Stimulated activated CD4-positive, alpha-beta T cell treated with anti-CD3 and anti-CD28 coated beads, Interleukin-15, amount 100 ng/mL, for 24 hours (primary cell): ENCODE measurements at places on chromosomes 1 and 21.
A peak's percentile ranks its signal among the peaks of the same experiment; 100 is the strongest.

GRCh38 chr1:192445839-192446489 is 129.2 kb downstream of the RGS21 start:
- peak; percentile 66 for DNase-seq

- DNase-seq, result peak; percentile 27
Observed at GRCh38 chr1:117534995-117535467, 70.8 kb upstream of the TENT5C start.

DNA sequence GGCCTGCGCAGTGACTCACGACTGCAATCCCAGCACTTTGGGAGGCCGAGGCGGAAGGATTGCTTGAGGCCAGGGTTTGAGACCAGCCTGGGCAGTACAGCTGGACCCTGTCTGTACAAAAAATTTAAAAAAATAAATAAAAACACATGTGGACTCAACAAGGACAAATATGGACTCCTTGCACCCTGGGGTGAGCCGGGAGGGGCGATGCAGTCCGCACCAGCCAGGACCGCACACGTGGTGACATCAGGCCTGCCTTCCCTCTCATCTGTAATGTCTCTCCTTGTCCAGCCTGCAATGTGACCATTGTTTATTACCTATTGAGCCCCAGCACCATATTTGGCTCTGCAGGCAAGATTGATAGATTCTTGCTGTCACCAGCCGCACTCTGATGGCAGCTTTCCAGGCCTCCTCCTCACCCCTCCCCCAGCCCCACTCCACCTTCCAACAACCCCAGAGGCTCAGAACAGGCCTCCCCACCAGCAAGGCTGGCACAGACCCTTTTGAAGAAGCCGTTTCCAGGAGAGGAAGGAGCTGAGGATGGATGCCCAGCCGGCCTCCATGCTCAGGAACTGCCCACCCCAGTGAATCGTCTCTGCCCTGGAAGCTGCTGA is 55.2 kb downstream of the IRF2BP2 start:
- no peak for DNase-seq

DNA sequence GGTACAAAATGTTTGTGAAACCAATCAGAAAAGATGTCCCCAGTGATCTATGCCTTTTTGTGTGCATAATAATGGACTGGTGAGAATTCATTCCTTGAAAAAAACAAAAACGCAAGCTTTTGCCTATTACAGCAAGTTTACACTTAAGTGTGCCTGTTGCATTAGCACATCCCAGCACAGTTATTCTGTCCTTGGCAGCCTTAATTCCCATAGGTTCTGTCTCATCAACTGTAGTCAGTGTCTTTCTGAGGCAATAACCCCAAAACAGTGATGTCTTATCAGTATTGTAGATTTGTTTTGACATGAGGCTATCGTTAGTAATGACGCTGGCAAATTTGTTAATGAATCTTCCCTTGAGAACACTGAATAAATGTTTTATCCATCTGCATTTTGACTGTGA is 109.9 kb upstream of the KCTD3 start:
- no peak for DNase-seq

DNA sequence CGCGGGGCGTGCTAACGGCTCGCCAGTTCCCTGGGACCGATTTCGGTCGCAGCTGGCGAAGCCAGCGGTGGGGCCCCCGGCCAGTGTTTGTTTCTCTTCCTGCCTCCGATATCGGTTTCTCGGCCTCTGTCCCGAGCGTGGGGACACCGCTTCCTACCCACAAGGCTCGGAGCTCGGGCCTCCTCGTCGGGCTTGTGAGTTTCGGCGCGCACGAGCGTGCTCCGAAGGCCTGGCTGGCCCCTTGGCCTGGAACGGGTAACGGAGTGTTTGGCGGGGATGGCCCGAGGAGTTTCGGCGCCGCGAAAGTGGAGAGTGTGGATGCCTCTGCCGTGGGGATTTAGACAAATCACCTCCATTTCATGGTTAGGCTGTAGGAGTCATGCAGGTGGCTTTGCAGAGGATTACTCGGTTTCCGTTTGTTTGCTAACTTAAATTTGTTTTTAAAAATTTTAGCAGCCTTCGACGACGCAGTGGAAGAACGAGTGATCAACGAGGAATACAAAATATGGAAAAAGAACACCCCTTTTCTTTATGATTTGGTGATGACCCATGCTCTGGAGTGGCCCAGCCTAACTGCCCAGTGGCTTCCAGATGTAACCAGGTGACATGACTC is 559 bp downstream of the RBBP4 start:
- DNase-seq, result no peak

DNA sequence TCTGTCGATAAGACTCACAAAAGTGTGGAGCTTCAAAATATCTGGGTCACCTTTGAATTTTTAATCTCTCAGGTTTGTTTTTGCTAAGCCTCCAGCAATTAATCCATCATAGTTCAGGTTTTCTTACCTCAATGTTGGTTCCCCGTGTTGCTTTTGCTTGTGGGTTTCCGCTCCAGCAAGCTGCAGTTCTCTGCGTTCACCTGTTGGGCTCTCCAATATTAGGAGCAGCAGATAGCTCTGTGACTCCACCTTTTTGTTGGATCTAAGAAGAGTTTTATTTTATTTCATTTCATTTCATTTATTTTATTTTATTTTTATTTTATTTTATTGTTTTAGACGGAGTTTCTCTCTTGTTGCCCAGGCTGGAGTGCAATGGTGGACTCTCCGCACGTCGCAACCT is 335.5 kb downstream of the COL11A1 start:
- DNase-seq, result no peak

- DNase-seq, result no peak
Observed at GRCh38 chr1:35860696-35861095, 22.3 kb upstream of the AGO1 start.

DNA sequence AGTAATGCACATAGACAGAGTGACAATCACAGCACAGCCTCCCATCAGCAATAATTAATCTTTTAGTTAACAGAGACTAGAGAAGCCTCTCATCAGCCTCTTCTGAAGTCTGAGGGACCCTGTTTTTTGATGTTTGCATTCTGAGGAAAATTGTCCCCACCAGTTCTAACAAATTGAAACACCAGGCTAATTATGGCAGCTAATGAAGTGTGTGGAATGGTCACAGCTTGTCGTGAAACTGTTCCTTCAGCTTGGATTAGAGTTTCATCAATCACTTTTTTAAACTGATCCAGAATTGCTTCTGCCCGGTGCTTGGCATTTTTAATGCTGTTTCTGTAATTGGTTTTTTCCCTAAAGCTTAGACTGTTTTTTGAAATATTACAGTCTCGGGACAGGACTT is 208.0 kb downstream of the SPATA17 start:
- DNase-seq, result no peak

DNA sequence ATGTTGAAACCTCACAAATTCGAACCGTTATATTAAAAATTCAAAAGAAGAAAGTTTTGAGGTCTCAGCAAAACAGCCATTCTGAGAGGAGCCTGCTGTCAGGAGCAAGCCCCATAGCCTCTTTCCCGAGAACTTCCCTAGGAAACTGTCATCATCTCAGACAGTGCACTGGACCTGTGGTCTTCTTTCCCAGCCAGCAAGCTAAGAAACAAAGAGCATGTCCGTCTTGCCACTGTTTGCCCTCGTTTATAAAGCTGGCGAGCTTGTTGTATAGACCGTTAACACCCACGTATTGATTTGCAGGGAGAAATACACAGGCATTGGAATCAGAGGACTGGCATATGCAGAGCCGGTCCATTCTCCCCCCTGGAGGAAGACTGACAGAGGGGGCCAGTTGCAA is 407.0 kb downstream of the NPHP4 start:
- DNase-seq, result no peak

- no peak for DNase-seq
Observed at GRCh38 chr1:222195857-222196256, 352.0 kb downstream of the HHIPL2 start.

DNA sequence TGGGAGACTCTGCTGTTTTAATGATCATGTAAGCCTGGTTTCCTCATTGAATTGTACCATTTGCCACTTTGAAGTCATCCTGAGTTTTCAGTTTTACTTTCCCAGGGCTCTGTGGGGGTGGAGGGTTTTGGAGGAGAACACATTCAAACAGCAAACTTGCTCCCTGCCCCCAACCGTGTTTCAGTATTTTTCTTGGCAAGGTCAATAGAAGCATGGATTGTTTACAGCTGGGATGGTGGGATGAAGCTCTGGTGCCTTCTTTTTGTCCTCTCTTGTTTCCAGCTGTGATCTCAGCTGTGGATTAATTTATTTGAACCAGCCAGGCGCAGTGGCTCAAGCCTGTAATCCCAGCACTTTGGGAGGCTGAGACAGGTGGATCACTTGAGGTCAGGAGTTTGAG is 54.3 kb upstream of the SERBP1 start:
- DNase-seq, result no peak

- no peak for DNase-seq
Observed at GRCh38 chr1:2128189-2128901, 66.2 kb downstream of the FAAP20 start.

DNA sequence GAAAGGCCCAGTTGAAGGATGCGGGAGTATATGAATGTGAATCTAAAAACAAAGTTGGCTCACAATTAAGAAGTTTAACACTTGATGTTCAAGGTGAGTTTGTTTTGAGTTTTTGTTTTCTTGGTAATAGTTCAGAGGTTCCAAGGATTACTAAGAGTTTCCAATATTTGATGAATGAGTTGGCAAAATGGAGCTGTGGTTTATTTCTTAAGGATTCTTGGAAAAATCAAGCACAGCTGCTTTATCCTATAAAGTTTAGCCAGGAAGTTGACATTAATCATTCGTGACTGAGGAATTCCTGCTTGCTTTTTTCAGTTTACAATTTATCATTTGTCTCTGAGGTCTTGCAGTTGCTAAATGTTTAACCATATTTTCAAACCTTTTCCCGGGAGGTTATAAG is 15.1 kb downstream of the VCAM1 start:
- DNase-seq, result no peak

DNA sequence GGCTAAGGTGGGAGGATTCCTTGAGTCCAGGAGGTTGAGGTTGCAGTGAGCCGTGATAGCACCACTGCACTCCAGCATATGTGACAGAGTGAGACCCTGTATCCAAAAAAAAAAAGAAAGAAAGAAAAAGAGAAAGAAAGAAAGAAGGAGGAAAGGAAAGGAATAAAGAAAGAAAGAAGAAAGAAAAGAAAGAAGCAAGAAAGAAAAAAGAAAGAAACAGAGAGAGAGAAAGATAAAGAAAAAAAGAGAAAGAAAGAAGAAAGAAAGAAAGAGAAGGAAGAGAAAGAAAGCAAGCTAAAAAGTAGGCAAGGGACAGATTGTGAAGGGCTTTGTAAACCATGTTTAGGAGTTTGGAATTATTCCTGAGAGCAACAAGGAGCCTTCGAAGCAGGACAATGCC is 80.1 kb downstream of the MAB21L3 start:
- no peak for DNase-seq

DNA sequence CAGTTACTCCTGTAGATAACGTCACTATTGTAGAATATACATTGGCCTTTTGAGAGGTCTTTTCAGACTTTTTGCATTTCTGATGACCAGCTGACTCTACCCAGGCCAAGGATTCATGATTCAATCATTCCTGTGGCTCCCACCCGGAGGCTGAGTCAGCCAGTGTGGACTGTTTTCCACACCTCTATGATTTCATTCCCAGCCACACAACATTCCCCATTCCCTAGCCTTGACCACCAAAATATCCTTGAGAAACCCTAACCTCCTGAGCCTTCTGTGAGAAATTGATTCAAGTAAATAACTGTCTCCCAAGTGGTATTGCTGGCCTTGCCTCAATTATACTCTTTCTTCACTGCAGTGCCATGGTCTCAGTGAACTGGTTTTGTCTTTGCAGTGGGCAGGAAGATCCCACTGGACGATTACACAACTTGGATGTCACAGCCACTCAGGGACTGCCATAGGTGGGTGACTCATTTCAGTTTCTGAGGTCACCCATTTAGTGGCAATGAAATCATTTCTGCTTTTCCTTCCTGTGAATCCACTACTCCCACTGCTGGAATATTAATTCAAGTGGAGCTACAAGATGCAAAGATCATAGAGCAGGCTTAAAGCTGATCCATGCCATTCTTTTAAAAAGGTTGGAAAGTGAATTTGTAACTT is 518.6 kb upstream of the ZP4 start:
- DNase-seq, result no peak

DNA sequence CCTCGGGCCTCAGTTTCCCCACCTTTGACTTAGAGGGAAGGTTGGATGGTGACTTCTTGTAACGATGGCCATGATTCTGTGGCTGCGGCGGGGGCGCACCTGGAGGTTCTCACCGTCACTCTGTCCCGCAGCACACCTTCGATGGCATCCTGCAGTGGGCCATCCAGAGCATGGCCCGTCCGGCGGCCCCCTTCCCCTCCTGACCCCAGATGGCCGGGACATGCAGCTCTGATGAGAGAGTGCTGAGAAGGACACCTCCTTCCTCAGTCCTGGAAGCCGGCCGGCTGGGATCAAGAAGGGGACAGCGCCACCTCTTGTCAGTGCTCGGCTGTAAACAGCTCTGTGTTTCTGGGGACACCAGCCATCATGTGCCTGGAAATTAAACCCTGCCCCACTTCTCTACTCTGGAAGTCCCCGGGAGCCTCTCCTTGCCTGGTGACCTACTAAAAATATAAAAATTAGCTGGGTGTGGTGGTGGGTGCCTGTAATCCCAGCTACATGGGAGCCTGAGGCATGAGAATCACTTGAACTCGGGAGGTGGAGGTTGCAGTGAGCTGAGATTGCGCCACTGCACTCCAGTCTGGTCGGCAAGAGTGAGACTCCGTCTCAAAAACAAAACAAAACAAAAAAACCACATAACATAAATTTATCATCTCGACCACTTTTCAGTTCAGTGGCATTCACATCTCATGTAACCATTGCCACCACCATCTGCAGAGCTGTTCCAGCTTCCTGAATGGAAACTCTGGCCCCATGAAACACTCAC is 2.1 kb upstream of the PFKL start:
- peak; percentile 86 for DNase-seq

- DNase-seq, result no peak
Observed at GRCh38 chr1:222310836-222311235, 237.1 kb downstream of the HHIPL2 start.

GRCh38 chr1:8879922-8880676 is 1.6 kb upstream of the ENO1 start:
- peak; percentile 68 for DNase-seq

- DNase-seq, result no peak
Observed at GRCh38 chr1:223429821-223430220, 36.6 kb downstream of the CCDC185 start.

- no peak for DNase-seq
Observed at GRCh38 chr1:101849356-101849755, 147.4 kb downstream of the OLFM3 start.

DNA sequence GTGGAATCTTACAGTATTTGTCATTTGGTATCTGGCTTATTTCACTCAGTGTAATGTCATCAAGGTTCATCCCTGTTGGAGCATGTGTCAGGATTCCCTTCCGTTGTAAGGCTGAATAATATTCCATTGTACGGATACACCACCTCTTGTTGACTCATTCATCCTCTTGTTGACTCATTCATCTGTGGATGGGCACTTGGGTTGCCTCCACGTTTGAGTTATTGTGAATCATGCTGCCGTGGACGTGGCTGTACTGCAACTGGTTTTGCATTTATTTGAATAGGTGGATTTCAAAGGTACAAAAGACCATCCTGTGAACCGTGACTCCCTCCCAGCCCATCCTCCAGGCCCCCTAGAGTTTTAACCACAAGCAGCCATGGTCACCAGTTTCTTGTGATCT is 11.9 kb upstream of the TCP10L start:
- DNase-seq, result no peak

- DNase-seq, result no peak
Observed at GRCh38 chr21:35026153-35026500, 23.0 kb downstream of the RUNX1 start.
